Right lung (tissue), 10 donors: ENCODE measurements at places on chromosomes 13 and 19. TPM values are rescaled to one million over a fixed set of nuclear protein-coding genes. Genes with fewer than 3 reads are reported as not detected.

ATP1A3 gene
- 0.38 TPM for polyA plus RNA-seq

DNA sequence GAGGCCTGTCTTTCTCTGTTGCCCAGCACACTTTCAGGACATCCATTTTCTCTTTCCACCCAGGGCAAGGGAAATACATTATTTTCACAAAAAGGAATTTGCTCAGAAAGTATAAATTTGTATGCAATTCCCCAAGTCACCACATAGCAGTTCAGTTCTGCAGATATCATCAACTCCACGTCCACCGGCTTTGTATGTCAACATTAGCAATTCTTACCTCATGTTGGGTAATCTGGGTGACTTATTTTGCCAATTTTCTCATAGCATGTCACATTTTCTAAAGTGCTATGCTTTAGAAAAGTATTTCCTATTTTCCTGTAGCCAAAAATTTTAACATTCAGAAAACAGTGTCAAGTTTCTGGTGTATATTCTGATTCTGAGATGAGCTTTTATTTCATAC lies 501.8 kb downstream of the EFNB2 start:
- peak; percentile 10 for DNase-seq

DNA sequence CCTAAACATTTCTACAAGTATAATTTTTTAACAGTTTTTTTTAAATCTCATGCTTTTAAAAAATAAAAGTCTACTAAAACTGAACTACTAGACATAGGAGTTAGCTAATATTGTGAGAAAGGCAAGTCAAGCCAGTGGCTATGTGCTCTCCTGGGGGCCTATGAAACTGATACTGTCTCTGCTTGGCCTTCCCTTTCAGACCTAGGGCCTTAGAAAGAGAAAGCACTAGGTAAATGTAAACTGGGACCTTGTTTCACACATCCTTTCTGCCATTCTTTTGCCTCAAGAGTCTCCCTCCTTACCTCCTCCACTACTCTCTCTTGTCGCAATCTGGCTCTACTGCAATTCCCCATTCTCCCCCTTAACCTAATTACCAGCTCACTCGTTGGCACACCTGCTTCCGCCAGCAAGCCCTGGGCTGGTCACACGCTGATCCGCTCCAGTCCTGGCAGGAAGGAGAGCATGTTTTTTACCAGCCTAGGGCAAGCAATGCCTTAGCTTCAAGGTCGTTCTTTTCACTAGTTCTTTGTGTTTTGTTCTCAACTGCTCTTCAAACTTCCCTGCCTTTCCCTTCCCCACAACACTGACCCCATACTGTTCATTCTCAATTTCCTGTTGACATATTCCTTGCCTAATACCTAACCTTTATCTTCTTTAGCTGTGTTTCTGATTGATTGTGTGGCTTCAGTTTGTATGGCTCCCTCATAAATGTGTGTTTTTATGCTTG lies 23.1 kb downstream of the TBC1D4 start:
- DNase-seq: no peak

DNA sequence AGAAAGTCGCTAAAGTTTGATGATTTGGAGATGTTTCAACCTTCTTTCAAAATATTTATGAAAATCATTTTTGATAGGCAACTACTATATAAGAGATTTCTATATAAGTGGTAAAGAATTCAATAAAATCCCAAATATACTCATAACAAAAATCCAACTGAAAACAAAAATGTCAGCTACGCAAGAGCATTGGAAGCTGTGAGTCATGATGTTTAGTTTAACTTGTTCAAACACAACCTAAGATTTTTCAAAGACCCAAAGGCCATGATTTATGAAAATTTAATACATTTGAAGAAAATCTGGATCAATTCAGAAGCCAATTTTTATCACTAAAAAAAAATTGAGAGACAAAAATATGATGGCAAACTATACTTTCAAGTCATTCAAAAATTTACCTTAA lies 226.6 kb downstream of the MZT1 start:
- no peak for DNase-seq
